ENCODE measurements at places on chromosomes 2 and 18.

GRCh38 chr2:70959851-70960832 is 18.3 kb upstream of the ANKRD53 start:
- DNase-seq = no peak

DNA sequence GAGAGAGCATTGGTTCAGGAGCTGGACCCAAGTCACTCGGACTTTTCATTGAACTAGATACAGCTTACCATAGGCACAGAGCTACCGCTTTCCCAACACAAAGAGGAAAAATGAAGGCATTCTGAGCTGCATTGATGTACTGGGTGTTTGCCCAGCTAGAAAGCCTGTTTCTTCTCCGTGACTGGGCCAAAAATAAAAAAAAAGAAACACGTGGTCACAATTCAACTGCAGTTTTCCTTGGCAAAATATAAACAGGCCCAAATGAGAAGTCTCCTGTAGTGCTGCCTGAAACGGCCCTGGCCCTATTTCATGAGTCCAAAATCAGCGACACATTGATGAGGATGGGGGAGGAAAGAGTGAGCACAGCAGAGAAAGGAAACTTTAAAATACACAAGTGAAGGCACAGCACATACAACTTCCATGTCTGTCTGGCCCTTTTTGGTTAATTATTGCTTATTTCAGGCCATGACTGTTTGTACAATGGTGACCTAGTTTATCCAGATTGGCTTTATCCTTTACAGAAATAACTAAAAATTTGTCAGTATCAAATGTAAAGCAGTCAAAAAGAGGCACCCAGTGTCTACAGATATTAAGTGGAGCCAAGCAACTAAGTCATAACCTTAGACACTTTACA is 179.7 kb downstream of the ICOS start:
- DNase-seq = no peak

DNA sequence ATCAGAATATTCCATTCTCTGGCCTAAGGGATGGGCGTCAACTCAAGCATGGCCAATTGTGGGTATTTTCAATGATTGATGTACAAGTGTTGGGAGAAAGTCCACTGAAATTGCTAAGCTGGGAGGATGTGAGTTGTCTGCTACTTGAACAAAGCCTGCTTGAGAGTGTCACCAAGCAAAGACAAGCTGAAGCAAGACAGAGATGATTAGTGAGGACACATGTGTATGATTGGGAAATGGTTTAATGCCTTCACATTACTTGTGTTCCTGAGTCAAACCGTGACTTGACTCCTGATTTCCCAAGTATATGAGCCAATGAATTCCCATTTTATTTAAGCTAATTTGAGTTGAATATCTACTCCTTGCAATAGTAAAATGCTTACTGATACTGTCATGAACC is 23.7 kb upstream of the NRP2 start:
- DNase-seq = no peak

GRCh38 chr2:168320267-168320666 is 72.9 kb upstream of the STK39 start:
- no peak for DNase-seq

DNA sequence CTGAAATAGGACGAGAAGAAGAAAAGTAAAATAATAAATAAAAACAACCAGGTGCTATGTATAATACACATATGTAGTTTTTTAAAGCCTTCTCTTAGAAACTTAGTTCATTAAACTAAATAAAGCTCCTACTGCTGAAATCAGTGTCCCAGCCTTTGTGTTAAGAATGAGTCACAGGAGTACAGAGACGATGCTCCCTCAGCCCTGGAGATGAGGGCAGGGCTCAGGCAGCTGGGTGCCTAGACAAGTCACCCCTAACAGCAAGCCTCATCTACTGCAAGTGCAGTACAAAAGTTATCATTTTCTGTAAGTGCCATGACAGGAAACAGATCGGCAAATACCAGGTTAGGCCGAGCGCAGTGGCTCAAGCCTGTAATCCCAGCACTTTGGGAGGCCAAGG is 18.2 kb downstream of the KIDINS220 start:
- DNase-seq = no peak

- no peak for DNase-seq
Observed at GRCh38 chr2:215324811-215325210, 13.0 kb downstream of the ATIC start.

- no peak for DNase-seq
Observed at GRCh38 chr2:215441560-215442400, 5.9 kb upstream of the FN1 start.

GRCh38 chr2:27353762-27354596 is 2.6 kb downstream of the GTF3C2 start:
- DNase-seq = no peak

DNA sequence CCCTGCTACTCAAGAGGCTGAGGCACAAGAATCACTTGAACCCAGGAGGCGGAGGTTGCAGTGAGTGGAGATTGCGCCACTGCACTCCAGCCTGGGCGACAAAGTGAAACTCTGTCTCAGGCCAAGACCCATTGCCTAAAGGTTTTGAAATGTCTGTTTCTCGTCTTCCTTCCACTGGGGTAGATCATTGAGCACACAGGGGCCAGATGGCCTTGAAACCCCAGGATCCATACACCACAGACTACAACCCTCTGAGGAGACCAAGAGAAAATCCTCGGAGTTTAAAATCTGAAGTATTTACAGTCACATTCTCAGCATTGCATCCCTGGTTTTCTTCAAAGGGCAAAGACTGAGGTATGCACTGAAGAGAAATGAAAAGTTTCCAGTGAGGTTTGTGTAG is 7.1 kb upstream of the EPAS1 start:
- DNase-seq = no peak

DNA sequence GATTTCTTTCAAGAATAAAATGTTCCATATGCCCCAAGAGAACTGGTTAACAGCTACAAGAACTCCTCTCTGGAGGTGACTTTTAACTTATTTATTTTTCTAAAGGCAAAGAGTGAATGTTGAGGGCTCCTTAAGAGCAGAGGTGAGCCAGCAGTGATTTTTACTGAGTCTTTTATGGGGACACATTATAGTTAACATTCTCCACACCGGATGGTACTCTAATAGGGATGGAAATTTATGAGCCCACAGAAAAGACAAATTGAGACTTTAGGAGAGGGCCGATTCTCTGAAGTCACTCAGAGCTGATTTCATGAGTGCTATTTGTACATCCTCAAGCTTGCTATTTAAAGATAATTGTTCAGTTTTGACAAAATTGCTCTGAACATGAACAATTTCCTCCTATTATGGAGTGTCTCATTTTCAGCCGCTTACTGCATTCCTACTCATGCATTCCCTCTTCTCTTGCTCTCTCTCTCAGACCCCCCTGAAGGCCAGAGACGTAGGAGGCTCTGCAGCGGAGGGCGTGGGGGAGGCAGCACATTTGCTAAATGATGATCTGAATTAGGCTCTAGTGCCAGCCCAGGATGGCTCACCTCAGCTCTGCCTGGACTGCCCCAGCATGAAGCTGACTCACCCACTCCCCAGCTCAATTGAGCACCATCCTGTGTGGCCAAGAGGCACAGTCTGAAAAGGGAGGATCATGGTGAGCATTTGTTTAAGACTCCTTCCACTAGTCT is 5.9 kb upstream of the RPL37A start:
- no peak for DNase-seq
